Stimulated activated CD8-positive, alpha-beta memory T cell treated with anti-CD3 and anti-CD28 coated beads, Interleukin-7, amount 100 ng/mL, for 1 hour (primary cell): ENCODE measurements at places on chromosomes 2 and 18.

DNA sequence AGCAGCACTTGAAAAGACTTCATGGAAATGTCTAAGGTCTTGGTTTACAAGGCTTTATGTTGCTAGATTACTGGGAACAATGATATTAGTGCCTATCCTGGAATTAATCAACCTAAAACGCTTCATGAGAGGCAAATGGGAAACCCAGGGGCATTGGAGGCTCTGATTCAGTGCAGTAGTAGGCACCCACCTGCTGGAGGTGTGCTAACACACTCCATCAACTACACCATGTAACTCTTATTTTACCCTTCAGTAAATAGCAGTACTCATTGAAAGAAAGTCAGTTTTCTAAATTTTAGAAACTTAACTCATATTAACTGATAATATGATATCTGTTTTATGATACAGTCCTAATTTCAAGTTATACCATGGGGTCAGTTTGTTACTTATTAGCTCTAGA lies 17.4 kb upstream of the HNRNPA3 start:
- no peak for DNase-seq

DNA sequence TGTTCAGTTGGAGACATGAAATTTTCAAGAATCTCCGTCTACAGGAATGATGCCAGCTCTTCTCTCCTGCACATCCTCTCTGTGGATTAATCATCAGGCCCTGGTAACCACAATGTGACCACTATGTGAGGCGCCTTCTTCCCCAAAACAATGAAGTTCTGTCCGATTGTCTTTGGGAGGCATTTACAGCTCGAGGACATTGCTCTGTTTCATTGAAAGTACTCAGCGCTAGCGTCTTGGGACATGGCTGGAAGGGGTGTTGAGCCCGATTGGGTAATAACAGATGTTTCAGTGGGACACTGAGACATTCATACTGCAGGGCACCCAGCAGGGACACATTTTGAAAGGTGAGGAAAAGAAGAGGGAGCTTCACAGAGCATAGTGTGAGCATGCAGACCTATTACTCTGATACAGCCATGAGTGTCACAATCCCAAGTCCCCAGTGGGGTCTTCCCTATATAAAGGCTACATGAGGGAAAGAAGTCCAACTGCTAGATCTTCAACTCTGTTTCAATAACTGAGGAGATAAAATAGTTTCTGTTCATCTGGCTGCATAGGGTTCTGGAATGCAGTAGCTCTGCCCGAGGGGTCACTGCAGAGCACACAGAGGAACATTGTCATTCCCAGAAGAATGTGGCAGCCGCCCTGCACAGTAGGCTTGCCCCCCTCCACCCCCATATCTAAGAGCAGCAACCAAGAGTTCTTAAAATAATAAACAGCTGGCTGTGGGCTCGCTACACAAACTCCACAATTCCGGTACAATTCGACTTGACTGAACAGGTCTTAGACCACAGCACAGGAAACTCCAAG lies 237.3 kb downstream of the OSR1 start:
- DNase-seq, result no peak

GRCh38 chr2:186017278-186017677 lies 278.7 kb downstream of the FSIP2 start:
- DNase-seq, result no peak

GRCh38 chr2:146873056-146873455 lies 971.8 kb upstream of the ACVR2A start:
- DNase-seq, result no peak

- no peak for DNase-seq
Measured at GRCh38 chr2:51780353-51780752, 748.4 kb upstream of the NRXN1 start.

- DNase-seq, result no peak
Measured at GRCh38 chr18:6659963-6660725, 69.4 kb upstream of the ARHGAP28 start.

- DNase-seq, result no peak
Measured at GRCh38 chr2:88554189-88554588, 73.1 kb downstream of the EIF2AK3 start.

DNA sequence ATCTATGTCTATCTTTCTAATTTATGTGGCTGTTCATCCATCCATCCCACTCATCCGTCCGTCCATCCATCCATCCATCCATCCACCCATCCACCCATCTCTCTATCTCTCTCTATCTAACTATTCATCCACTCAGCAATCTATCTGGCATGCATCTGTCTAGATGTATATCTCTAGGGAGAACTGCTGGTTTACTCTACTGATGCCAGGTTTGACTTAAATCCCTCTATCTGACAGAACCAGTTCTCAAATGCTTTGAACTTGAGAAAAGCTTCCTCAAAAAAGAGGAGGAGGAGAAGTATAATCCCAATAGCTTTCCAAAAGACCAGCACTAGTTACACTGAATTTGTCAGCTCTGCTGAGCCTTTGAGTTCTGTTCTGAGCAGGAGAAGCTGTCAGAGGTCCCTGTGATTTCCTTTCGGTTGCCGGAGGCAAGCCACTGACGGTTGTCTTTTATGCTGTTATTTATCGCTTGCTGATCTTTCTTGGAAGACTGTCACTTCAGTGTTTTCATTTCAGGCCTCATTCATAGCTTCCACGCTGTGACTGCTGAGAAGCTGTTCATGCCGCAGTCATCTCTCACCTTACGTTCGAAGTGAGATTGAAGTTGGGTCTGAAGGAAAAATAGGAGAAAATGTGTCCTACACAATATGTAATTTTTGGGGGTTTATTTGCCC lies 129.4 kb upstream of the UXS1 start:
- no peak for DNase-seq

- DNase-seq, result no peak
Measured at GRCh38 chr2:64331849-64332699, 121.9 kb upstream of the LGALSL start.

- no peak for DNase-seq
Measured at GRCh38 chr2:191728750-191729624, 51.1 kb downstream of the NABP1 start.

- no peak for DNase-seq
Measured at GRCh38 chr18:54776282-54776977, 51.8 kb upstream of the RAB27B start.

- DNase-seq, result no peak
Measured at GRCh38 chr2:40497251-40497859, 45.5 kb upstream of the SLC8A1 start.

GRCh38 chr2:11889854-11890253 lies 143.4 kb downstream of the LPIN1 start:
- DNase-seq, result no peak

DNA sequence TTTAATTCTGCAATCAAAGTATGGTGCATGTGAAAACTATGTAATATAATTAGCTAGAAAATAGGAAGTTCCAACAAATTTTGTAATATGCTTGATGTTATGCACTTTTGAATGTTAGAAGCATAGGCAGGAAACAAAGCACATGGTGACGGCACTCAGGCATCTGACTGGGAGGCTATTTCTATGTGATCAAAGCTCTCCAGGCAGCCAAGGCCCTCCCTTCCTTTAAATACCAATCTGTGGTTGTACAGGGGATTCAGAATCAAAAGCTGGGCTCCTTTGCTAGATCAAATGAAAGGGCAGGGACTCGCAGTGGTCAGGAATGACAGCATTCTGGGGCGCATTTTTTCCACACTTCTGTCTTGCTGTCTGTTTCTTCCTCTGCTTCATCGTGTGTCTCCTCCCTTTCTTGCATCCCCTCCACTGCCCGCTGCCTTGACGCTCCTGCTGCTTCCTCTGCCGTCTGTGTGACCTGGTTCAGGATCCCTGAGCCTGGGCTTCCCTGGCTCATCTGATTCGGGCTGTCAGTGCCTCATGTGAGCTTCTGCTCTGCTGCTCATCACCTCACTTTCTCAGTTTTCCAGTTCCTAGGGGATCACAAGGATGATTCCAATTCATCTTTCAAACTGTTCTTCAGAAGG lies 30.9 kb downstream of the TMEM182 start:
- no peak for DNase-seq
